Stimulated activated naive CD8-positive, alpha-beta T cell treated with anti-CD3 and anti-CD28 coated beads, Interleukin-15, Interleukin-2, amounts not matched to agents 100 U/mL and 50 U/mL, for 24 hours (primary cell): ENCODE measurements at places on chromosomes 16 and 17.

- DNase-seq, result peak; percentile 62
Observed at GRCh38 chr16:49463529-49463928, 89.9 kb downstream of the C16orf78 start.

DNA sequence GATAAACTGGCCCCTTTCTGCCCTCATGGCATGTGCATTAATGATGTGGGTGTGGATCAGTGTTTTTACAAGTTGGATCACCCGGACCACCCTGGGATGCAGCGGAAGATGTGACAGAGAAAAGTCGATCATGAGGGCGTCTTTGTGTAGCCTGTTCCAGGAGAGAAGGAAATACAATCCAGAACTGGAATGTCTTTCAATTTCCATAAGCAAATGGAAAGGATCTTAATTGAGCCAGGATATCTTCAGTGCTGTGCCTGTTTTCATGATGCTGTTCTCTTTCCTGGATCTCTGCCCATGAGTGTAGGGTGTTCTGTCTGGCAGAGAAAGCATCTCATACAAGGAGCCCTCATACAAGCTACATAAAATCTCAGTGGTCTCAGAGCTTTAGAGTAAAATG, 481.4 kb downstream of the XYLT1 start:
- no peak for DNase-seq

DNA sequence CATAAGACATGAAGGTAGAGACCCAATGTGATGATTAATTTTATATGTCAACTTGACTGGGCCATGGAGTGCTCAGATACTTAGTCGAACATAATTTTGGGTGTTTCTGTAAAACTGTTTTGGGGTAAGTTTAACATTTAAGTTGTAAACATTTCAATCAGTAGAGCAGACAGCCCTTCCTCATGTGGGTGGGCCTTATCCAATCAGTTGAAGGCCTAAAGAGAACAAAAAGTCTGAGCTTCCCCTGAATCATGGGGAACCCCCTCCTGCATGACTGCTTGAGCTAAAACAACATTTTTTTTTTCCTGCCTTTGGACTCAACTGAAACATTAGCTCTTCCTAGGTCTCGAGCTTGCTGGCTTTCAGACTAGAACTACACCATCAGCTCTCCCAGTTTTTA, 327.3 kb upstream of the SOX9 start:
- no peak for DNase-seq

- DNase-seq, result no peak
Observed at GRCh38 chr17:40327735-40328385, 18.9 kb downstream of the RARA start.

DNA sequence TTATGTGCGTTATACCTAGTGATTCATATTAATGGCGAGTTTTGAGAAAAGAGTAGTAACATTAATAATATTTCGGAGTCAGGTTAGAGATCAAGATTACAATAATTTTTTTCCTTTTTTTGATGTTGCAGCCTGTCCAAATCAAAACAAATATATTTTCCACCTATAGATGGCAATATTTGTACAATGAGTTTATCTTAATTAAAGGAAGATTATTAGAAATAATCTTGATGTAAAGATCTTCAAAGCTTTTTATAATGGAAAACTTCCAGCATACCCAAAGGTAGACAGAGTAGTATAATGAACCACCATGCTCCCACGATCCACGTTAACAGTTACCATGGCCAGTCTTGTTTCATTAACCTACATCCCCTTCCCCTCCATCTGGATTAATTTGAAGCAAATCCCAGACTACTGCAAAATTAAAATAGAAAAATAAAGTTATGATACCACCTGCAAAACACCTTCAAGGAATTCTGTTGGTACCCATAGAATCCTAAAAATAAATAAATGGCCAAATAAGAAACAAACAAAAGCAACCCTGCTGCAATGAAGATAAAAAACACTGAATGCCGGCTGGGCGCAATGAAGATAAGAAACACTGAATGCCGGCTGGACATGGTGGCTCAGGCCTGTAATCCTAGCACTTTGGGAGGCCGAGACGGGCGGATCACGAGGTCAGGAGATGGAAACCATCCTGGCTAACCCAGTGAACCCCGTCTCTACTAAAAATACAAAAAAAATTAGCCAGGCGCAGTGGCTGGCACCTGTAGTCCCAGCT, 46.5 kb upstream of the GINS3 start:
- DNase-seq, result no peak

- peak; percentile 91 for DNase-seq
Observed at GRCh38 chr16:11232852-11233726, 22.9 kb downstream of the SOCS1 start.

DNA sequence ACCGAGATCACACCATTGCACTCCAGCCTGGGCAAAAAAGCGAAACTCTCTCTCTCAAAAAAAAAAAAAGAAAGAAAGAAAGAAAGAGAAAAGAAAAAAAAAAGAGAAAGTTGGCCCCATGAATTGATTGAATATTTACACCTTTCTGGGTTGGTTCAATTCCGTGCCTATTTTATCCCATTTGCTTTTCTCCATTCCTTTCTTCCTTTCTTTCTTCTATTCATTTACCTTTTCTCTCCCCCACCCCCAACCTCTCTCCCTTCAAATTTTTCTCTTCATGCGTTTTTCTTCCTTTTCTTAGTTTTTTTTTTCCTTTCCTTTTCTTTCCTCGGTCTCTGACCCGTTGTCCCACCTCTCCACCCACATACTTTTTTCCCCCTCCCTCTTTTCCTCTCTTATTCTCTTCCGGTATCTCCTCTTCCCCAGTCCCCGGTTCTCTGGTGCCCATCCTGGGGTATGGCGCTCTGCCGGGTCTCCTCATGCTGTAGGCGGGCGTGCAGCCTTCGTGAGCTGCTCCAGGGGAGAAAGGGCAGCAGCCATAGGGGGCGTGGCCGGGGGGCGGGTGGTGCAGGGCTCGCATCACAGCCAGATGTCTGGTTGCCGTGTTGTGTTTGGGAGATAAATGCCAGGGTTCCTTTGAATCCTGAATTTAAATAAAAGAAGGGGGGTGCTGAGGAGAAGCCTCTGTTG, 5.3 kb upstream of the COL1A1 start:
- DNase-seq, result peak; percentile 56

- no peak for DNase-seq
Observed at GRCh38 chr16:83345846-83346640, 461.7 kb upstream of the HSBP1 start.

GRCh38 chr17:36816907-36817288, 120.4 kb upstream of the LHX1 start:
- DNase-seq, result no peak

GRCh38 chr17:2053380-2054261, 1.3 kb upstream of the HIC1 start:
- peak; percentile 88 for DNase-seq

DNA sequence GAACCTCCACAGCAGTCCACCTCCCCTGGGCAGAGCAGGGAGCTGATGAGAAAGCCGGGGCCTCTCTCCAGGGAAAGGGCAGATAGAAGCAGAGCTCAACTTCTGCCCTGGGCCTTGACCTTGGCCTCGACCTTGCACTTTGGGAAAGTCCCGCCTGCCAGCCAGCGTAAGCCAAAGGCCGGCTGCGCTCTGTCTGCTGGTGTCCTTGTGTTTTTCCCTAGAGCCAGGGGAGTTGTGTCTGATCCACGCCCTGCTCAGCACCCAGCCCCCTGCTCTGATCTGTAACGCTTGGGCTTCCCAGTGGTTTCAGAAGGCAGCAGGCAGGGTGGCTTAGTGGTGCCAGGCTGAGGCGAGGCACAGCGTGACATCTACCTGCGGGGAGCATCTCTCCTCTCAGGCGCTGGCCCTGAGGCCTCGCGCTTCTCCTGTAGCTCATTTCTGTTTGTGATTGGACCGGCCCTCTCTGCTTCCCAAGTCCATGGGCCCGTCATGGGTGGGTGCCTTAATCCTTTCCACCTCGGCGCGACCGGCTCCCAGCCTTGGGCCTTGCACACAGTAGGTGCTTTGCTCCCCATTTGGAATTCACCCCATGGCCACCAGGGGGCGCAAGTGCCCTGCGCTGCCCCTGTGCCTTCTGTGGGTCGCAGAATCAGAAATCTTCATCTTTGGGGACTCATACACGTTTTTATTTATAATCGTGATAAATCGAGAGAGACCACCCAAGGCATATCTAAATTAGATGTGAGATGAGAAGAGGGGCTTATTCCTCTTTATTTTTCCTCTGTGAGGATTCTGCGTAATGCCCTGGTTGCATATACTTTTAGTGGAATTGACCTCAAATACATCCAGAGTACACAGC, 24.2 kb downstream of the SGSH start:
- DNase-seq, result peak; percentile 67

DNA sequence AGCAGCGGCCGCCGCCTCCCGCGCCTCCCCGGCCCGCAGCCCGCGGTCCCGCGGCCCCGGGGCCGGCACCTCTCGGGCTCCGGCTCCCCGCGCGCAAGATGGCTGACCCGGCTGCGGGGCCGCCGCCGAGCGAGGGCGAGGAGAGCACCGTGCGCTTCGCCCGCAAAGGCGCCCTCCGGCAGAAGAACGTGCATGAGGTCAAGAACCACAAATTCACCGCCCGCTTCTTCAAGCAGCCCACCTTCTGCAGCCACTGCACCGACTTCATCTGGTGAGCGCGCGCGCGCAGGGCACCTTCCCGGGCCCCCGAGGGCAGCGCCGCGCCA, 258 bp downstream of the PRKCB start:
- peak; percentile 45 for DNase-seq

- no peak for DNase-seq
Observed at GRCh38 chr17:31397256-31397939, 5.9 kb downstream of the RAB11FIP4 start.

- DNase-seq, result peak; percentile 7
Observed at GRCh38 chr17:69326377-69327059, 415 bp downstream of the ABCA5 start.

DNA sequence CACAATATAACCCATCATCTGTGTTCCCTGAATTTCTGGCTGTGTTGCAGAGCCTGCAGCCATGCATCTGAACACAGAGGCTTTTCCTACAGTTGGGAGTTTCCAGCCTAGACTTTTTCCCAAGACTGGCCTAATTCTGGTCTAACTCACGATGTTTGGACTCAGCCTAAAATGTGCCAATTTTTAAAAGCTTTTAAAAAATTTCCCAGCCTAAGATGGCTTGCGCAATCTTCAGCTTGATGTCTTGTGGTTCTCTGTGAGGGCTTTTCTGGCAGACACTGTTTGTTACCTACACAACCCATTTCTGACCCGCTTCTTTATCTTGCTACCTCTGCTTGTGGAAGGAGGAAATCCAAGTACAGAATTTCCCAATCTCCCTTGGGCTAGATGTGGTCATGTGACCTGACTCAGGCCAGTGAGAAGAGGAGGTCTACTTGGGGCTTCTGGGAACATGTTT, 72.7 kb upstream of the GAS7 start:
- DNase-seq, result no peak
